CD14-positive monocyte (primary cell): ENCODE measurements at places on chromosomes 16 and 17.

DNA sequence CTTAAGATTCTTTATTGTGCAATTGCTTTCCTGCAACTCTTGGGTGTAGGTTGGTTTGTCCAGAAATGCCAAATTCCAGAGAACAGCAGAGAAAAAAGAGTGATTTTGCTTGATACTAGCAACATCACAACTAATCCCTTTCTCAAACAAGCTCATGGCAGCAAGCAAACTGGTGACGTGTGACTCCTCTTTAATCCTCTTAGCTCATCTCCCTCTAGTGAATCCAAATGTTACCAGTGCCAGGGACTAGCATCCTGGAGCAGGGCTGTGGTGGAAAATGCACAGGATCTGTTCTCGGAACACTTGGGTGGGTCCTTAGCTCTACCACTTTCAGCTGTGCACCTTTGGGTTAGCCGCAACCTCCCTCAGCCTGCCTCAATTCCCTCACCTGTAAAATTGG lies 204.0 kb upstream of the CCL2 start:
- DNase-seq: no peak

DNA sequence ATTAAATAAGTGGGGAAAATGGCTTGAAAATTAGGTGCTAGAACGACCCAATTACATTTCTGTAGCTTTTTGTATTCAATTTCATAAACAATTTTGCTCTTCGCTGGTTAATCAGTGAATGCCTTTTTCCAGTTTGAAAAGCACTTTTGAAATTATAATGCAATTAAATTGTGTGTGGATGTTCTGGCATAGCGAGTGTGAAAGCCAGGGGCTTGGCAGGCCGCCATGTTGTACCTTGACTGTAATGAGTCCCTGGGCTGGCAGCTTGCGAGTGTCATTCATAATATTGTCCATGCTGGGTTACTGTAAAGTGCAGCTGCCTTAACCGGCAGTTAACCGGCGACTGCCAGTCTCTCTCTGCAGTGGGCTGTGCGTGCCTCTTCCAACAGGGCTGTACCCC lies 177.8 kb downstream of the CCDC182 start:
- no peak for DNase-seq

GRCh38 chr17:11178581-11178980 lies 62.4 kb upstream of the SHISA6 start:
- no peak for DNase-seq

DNA sequence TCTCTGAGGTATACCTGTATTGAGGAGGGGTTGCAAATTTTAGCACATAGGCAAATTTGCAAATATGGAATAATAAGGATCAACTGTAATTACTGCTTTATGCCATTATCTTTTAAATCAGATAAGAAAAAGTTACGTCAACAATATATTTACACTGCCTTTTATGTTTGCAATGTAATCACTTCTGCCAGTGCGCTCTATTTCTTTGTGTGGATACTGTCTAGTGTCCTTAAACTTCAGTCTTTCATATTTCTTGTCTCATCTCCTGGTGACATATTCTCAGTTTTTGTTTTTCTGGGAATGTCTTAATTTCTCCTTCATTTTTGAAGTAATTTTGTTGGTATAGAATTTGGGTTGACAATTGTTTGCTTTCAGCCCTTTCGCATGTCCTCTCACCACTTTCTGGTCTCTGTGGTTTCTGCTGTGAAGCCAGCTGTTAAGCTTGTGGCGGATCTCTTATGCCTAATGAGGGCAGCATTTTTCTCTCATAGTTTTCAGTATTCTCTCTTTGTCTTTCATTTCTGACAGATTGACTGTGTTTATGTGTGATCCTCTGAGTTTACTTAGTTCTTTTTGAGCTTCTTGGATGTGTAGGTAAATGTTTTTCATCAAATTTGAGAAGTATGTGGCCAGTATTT lies 37.6 kb upstream of the ABCC11 start:
- no peak for DNase-seq

GRCh38 chr16:54453871-54454270 lies 167.3 kb upstream of the IRX3 start:
- DNase-seq: no peak

DNA sequence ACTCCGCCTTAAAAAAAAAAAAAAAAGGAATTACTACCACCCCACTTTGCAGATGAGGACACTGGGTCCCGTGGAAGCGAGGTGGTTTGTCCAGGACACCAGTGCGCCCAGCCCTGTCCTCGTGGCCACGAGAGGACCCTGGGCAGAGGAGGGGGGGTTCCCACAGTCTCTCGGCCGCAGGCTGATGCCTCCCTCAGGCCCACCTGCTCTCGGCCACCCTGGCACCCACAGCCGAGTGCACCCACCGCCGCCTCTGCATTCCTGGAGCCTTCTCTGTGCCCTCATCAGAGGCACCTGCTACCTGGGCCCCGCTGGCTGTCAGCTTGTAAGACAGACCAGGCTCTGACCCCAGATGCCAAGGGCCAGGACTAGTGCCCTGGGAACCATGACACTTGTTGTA lies 28.1 kb upstream of the PVALEF start:
- DNase-seq: no peak

- peak; percentile 51 for DNase-seq
These were observed 10.1 kb upstream of the CA4 start for GRCh38 chr17:60139438-60140285.

DNA sequence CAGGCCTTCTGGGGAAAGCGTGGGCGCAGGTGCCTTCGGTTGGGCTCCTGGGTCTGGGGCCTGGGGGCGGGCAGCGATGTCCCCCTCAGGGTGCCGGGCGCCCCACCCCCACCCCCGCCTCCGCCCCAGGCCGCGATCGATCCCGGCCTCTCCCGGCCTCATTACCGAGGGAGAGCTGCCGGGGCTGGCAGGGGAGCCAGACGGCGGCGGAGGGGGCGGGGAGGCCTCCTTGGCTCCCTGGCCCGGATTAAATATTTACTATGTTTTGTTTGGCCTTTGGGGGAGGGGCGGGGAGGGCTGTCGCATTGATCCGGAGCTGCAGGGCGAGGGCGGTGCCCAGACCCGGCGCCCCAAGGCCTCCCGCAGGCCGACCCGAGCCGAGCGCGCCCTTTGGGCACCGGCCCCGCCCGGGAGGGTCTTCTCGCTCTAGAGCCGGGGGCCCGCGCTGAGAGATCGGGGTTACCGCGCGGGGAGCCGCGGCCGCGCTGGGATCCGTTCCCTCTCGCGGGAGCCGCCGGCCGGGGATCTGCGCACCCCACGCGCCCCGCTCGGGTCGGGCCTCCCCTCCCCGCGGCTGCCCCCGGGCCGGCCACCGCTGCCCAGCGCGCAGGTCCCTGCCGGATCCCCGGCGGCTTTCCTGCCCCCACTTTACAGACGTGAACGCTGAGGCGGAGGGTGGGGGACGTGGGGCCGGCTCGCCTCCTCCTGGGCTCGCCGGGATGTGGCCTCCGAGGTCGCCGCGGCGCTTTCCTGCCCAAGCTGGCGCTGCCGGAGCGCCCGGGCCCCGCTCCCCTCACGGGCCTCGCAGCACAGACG lies 27.0 kb downstream of the RTN4RL1 start:
- DNase-seq: no peak

DNA sequence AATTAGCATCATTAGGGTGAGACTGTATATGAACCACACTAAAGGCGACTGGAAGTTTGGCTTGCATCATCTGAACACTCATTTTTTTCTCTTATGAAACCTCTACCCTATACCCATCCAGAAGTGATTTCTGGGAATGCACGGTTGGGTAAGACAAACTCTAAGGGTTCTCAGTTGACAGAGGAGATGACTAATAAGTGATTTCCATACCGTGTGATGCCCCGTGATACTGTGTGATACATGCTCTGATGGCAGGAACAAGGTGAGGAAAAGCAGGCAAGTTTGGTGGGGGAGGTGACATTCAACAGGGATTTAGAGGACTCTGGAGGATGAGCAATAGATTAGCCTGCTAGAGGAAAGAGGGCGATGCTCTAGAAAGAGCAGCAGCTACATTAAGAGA lies 156.4 kb upstream of the CCL2 start:
- DNase-seq: no peak

DNA sequence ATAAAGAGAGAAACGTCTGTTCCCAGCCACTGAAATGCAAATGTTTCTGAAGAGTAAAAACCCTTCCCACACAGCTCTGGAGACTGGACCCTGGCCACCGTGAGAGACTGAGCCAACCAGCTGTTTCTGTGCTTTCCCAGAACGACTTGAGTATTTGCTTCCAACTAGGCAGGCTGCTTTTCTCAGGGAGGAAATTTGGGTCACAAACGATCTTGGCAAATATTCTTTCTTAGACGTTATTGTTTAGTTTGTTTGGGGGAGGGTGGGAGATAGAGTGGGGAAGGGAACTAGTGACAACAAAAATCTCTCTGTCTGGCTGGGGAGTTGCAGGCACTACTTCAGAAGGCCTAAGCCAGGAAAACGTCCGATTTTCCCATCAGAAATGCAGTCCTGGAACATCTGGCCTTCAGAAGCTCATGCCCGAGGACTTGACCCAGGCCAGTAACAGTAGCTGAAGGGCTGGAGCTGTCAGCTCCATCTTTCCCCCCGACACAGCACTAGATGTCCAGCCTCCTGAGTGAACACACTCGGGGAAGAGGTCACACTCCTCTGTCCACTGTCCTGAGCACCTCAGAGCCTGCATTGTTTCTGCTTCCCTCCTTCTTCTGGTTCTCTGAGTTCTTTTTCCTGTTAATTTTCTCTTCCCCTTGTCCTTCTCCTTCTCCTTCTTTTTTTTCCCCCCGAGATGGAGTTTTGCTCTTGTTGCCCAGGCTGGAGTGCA lies 4.0 kb downstream of the CCDC92B start:
- DNase-seq: no peak

DNA sequence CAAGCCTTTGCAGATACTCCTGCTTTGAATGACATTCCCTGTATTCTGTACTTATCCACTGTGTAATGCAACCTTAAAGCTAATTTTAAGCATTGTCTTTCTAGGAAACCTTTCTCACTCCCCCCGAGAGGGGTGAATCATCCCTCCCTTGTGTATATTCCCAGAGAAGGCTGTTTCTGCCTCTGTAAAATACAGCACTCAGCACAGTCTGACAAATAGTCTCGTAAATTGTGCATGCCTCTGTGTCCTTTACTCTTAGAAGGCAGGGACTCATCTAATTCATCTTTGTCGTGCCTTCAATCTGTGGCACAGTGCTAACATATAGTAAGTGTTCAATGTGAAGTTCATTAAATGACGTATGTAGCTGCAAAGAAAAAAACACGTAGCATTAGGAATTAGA lies 200.7 kb downstream of the CA10 start:
- DNase-seq: no peak

DNA sequence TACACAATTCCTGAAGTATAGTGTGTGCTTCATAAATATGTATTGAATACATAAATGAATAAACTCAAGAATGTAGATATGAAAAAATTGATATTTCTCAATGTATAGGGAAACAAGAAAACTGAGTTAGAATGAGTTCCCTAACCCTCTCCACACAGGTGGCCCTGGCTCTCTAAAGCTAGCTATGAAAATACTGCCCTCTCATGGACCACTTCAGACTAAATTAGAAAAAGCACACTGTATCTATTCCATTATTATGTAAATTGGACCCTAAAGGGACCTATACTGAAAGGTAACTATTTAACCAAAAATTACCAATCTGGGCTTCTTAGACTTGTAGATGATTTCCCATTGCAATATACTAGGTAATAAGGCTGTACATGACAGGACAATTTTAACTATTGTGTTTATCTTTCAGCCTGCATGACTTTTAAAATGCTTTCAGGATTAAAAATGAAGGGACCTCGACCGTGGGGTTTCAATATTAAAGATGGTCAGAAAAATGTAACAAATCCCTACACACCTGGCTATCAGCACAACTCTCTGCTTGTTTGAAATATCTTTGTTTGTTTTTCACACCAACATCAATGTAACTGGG lies 672.5 kb upstream of the KIF2B start:
- DNase-seq: no peak

DNA sequence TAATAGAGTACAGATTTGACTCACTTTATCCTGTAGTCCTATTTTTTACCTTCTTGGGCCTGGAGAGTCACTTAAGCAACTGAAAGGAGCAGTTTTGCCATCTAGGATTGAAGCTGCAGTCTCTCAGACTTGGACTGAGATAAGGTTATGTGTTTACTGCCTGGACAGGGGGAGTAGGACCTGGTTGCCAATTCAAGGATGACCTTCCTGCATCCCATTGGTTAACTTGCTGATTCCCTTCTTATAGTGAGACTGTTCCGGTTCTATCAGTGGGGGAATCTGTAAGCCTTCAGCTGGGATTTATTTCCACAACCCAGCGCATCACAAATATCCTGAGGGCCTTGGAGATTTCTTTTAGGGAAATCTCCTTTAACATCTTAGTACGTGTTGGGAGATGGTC lies 2.9 kb downstream of the UBN1 start:
- no peak for DNase-seq

GRCh38 chr16:10097271-10097670 lies 85.0 kb downstream of the GRIN2A start:
- no peak for DNase-seq

- DNase-seq: no peak
These were observed 85.0 kb downstream of the NOG start for GRCh38 chr17:56678249-56679114.

DNA sequence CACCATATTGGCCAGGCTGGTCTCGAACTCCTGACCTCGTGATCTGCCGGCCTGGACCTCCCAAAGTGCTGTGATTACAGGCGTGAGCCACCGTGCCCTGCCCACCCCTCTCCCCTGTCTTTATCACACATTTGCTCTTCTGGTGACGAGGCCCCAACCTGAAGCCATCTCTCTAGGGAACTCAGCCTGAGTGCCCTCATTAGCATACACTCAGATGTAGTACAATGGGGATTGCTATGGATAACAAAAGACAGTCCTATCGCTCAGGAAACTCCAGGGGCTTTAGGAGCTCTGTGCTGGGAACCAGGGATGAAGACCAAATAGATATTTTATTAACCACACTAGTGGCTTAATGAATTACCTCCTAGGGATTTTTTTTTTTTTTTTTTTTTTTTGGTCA lies 100.7 kb downstream of the MARF1 start:
- no peak for DNase-seq

DNA sequence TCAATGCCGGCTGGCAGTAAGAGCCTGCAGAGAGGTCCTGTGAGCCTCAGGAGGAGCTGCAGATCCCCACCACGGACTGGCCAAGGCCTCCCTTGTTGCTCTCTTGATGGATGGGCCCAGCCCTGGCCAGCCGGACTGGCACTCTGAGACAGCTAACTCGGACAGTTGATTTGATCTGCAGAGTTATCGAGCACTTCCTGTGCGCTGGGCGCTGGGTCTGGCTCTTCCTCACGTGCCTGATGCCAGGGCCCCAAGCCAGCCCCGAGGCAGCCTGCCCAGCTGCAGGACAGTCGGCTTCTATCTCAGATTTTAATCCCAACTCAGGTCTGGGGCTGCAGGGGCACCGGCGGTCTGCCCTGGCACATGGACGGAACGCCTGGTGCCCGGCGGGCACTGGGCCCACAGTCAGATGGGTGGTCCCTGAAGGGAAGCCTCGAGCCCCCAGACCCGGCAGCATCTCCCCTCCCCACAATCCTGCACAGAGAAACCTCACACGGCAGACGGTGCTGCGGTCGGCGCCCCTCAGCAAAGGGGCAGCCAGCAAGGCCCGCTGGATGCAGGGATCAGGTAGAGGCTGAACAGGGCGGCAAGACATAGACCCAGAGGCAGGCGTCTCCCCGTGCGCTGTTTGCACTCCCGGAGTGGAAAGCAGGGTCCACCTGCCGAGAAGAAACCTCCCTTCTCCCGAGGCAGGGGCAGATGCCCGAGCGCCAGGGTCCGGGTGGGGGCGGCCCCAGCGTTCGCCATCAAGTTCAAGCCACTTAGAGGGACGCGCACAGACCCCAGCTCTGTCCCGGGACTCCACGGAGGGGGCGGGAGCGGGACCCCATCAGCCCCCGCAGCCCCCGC lies 34.0 kb downstream of the TIMM22 start:
- DNase-seq: no peak
